ENCODE measurements at places on chromosomes 11 and 22. TPM values are rescaled to one million over a fixed set of nuclear protein-coding genes. Genes with fewer than 3 reads are reported as not detected.

- peak; percentile 97 for DNase-seq
These were observed 56.7 kb upstream of the CRTAM start for GRCh38 chr11:122781378-122782195.

DNA sequence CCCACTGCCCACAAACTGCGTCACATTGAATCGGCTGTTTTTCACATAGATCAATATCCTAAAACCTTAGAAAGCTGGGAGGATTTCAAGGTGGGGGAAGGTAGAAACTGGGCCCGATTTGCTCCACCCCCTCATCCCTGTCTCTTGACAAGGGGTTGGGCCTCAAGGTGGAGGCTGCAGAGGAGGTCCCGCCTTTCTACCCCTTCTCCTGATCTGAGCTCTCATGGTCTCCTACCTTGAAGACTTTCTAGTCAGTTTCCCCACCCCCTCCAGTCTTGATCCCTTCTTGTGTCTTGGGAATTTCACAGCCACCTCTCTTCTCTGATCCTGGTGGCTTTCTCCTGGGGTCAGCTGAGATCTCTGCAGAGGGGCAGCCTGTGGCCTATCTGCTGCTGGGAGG is 4.5 kb upstream of the STARD10 start:
- no peak for DNase-seq

DNA sequence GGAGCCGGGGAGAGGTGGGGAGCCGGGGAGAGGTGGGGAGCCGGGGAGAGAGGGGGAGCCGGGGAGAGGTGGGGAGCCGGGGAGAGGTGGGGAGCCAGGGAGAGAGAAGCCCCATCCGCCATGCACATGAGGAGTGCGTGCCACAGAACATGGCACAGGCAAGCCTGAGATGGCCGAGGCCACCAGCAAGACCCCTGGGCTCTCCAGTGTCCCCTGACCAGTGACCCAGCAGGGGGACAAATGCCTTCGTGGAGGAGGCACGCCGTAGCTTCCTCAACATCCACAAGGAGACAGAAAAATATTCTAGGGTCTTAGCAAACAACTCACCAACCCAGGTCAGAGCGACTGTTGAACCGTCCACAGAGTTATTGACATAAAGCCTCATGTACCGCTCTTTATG is 618.8 kb downstream of the TBC1D22A start:
- DNase-seq = no peak

DNA sequence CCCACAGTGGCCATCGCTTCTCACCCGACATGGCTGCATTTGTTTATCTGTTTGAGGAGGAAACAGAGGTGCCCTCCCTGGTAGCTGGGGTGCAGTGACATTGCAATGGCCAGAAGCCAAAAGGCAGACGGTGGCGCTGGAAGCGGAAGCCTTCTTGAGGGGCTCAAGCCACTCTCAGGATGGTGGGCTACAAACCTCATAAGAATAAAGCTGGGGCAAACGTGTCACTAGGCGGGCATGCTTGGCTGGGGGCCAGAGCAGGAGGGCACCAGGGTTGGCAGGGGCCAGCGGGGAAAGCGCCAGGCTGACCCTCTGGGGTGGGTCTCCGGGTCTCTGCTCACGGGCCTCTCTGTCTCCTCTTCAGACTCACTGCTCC is 12.6 kb downstream of the TNNT3 start:
- no peak for DNase-seq

The BBOX1 gene
- not detected for total RNA-seq

GRCh38 chr11:100680070-100680469 is 7.0 kb upstream of the ARHGAP42 start:
- no peak for DNase-seq

DNA sequence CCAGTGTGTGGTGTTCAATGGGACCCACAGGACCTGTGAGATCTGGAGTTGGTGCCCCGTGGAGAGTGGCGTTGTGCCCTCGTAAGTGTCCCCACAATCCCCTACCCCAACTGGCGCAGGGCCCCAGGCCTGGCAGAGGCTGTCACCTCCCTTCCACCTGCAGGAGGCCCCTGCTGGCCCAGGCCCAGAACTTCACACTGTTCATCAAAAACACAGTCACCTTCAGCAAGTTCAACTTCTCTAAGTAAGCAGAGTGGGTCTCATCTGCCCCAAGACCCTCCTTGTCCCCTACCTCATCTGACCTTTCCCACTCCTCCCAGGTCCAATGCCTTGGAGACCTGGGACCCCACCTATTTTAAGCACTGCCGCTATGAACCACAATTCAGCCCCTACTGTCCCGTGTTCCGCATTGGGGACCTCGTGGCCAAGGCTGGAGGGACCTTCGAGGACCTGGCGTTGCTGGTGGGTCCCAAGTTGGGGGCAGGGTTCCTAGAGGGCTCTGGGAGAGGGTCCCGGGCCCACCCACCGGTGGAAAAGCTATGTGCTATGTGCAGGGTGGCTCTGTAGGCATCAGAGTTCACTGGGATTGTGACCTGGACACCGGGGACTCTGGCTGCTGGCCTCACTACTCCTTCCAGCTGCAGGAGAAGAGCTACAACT is 8.1 kb downstream of the P2RX6 start:
- DNase-seq = no peak

DNA sequence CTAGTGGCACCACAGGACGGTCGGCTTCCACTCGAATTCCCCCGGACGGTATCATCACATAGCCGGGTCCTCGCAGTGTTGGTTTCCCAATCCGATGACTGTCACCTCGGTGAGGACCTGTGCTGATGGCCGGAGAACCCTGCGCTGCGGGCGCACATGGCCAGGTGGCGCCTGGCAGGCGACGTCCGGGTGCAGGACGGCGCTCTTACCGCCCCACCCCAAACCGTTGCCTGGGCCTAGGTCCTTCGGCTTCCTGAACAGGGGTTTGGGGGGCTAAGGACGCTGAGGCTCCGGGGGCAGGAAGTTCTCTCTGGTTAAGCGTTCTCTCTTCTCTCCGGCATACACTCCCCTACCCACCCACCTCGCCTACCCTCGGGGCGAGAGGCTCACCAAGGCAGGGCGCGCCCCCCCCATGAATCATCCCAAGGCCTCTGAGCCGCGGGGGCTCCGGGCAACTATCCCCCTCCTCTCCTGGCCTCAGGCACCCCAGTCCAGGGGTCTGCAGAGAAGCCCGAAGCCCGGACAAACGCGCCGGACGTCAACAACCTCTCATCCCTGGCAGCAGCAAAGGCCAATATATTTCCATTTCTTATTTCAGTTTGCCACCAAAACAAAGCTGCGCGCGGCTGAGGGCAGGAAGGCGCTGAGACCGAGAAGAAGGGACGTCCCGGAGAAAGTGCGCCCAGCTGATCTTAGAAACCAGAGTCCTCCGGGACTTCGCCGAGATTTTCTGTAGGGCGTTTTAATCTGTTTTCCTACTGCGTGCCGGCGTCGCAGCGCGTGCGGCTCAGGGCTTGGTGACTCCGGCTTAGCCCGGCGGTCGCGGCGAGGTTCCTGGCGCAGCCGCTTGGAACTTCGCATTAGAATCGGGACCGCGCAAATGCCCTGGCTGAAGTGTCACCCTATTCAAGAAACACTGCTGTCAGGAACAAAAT is 5.6 kb downstream of the ALX4 start:
- DNase-seq = peak; percentile 30

DNA sequence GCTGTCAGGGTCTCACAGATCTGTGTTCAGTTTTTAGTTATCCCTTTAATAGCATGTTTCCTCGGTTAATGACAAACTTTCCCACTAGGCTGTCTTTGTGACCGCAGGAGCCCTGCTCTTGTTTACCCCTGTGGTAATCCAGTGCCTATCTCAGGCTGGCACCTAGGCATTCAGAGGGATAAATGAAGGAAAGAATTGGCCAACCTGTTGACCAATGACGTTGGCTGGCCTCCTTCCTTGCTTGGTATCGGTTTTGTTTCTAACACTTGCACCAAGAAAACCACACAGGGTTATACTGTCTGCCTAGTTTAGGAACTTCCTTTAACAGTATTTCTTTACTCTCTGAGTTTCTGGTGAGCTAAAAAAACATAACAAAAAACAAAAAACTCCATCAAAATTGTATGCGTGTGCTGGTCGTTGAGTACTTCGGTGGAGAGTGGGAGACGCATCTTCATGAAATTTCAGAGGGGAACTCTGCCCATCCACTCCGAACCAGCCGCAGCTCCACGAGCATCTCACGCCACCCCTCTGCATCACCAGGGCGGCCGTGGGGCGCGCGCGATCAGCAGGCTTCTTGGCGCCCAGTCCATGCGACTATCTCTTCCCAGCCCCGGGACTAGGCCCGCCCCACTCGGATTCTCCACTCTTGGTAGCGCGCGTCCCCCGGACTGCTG is 563 bp upstream of the ENDOD1 start:
- DNase-seq = peak; percentile 32

DNA sequence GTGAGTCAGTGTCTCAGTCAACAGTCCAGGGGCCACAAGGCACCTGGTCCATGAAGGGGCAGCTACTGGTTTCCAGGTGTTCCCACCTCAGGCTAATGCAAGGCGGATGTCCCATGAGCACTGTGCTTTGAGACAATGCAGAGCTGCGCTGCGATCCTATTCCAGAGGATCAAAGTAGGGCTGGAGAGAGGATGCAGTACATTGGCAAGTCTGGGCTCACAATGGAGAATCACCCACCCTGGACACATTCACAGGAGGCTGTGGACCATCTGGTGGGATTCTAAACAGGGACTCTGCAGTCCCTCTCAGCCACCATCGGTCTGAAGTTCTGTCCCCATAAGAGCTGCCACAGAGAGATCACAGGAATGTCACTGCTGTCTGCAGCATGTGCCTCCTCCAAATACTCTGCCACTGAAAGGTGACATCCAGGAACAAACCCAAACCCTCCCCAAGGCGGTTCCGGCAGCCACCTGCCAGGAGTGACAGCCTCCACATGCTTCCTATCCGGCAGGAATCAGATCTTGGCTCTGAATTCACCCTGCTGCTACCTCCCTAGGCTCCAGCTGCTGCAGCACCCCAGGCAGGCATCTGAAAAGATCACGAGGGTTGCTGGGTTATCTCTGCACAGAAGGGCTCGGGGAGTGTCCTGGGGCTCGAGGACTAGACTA is 45.3 kb upstream of the SERPIND1 start:
- DNase-seq = no peak

GRCh38 chr11:1889224-1889930 is 2.3 kb downstream of the PRR33 start:
- no peak for DNase-seq

GRCh38 chr11:16412525-16413172 is 56.3 kb upstream of the SOX6 start:
- no peak for DNase-seq

DNA sequence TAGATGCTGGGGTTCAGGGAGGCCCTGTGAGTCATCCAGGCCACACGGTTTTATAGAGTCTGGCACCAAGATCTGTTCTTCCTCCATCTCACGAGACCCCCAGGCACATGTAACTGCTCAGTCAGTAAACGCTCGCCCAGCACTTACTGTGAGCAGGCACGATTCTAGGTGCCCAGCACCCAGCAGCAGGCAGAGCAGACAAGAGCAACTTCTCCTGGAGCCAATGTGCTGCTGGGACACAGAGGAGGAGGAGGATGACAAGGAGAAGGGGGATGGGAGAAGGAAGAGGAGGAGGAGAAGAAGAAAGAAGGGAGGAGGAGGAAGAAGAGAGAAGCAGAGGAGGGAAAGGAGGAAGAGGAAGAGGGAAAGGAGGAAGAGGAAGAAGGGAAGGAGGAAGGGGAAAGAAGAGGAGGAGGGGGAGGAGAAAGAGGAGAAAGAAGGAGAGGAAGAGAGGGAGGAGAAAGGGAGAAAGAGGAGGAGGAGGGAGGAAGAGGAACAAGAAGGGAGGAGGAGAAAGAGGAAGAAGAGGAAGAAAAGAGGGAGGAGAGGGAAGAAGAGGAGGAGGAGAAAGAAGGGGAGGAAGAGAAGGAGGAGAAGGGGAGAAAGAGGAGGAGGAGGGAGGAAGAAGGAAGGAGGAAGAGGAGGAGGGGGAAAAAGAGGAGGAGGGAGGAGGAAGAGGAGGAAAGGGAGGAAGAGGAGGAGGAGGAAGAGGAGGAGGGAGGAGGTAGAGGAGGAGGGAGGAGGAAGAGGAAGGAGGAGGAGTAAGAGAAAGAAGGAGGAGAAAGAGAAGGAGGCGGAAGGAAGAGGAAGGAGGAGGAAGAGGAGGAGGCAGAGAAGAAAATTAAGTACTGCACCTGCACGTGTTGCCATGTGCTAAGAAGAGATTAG is 77.6 kb upstream of the RTL6 start:
- no peak for DNase-seq

The FJX1 gene
- 37.0 TPM for total RNA-seq

The TMEM191C gene
- total RNA-seq = 0.32 TPM

DNA sequence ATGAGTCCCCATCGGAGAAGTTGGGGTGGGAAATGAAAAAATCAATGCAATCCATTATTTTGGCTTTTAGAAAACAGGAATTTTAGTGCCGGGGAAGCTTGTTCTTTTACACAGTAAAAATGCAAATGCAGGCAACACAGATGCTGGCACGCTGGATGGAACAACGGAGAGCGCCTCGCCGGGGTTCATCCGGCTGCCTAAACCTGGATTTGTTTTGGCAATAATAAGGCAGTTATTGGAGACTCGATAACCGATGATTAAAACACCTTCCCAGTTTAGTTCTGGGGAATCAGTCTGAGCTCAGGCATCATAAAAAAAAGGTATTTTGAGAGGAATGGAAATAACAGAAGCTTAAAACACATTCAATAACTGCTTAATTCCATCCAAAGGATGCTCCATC is 2.9 kb downstream of the DSCAML1 start:
- DNase-seq = no peak

The TMEM151A gene
- not detected for total RNA-seq

GRCh38 chr11:838441-839279 is 3.7 kb downstream of the POLR2L start:
- peak; percentile 59 for DNase-seq

The CLNS1A gene
- 101 TPM for total RNA-seq

DNA sequence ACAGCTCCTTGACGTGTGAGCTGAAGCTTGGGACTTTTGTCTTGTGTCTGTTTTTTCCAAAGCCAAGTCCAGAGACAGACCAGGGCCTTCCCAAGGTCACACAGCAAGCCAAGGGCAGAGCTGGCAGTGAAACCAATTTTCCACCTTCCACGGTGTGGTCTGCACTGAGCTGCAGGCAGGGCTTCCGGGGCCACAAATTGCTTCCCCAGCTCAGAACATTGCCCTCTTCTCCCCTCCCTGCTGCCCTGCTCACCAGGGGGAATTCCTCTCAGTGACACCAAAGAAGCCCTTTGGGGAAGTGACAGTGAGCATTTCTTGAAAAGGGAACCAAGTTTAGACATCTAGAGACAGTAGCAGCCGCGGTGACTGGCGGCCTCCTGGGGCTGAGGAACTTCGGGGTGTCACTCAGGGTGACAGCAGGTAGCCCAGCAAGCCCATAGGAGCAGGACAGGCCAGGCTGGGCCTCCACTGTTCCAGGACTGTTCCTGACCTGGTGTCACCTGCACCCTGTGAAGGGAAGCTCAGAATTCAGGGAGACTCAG is 9.2 kb downstream of the FXYD2 start:
- DNase-seq = no peak

DNA sequence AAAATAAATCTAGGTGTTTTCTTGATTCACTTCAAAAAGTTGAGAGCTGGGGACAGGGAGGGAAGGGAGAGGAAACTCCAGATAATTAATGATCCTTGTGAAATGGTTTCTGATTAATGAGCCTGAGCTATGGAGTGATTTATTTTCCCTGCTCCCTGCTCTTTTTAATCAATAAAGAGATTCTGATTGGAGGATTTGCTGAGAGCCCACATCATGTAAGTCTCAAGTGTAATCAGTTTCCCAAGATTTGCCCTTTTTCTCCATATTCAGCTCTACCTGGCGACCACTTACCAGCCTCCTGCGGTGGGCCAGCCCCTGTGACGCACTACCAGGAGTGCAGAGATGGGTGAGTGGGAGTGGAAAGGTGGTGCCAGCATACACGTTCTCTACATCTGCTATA is 114.0 kb downstream of the NAV2 start:
- no peak for DNase-seq

- peak; percentile 95 for DNase-seq
These were observed 22.0 kb downstream of the ST14 start for GRCh38 chr11:130181295-130182272.

GRCh38 chr11:132456751-132457328 is 1075.5 kb downstream of the OPCML start:
- DNase-seq = no peak

Data from GM23248 (cell line).